ENCODE measurements at places on chromosomes 12 and 14.

DNA sequence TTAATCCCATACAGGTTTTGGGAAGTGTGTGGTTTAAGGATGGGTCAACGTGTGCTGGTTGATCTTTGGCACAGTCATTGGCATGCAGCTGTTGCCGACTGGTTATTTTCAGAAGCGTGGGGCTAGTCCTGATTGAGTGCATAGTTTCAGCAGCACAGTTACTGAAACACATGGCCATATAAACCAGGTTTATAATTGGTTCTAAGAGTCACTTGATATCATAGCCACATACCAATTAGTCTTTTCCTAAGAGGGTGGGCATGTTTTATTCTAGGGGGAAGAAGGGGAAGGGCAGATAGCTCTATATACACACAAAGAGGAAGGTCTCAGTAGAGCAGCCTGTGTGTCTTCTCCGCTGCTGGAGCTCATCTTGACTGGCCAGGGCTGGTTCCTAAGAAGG, 11.0 kb upstream of the RPS6KL1 start:
- DNase-seq: no peak

GRCh38 chr14:50318031-50318626, 6.0 kb downstream of the DMAC2L start:
- no peak for DNase-seq

- no peak for DNase-seq
These were observed 379.2 kb downstream of the BTG1 start for GRCh38 chr12:91766454-91766853.

- no peak for DNase-seq
These were observed 82.1 kb upstream of the SSTR1 start for GRCh38 chr14:38125481-38126037.

DNA sequence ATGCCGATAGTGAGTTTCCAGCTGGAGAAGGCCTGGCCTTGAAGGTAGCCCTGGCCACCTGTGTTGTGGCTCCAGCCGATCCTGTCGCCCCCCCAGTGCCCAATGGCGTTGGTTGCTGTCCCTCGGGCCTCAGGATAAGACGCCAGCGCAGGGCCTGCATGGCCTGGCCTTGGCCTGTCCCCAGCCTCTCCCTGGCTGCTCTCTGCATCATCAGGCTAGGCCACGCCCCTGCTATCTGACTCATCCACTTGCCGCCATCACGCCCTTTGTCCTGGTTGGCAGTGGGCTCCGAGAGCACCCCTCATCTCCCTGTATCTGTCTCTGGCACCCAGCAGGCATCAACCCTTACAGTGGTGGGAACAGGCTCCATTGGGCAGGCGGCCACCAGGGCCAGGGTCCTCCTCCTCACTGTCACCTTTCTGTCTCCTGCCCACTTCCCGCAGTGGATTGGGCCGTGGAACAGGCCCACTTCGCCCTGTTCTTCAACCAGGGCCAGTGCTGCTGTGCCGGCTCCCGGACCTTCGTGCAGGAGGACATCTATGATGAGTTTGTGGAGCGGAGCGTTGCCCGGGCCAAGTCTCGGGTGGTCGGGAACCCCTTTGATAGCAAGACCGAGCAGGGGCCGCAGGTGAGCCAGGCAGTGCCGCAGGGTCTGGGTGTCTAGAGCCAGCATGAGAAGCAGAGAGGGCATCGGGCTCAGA, 25.6 kb downstream of the ALDH2 start:
- DNase-seq: no peak

DNA sequence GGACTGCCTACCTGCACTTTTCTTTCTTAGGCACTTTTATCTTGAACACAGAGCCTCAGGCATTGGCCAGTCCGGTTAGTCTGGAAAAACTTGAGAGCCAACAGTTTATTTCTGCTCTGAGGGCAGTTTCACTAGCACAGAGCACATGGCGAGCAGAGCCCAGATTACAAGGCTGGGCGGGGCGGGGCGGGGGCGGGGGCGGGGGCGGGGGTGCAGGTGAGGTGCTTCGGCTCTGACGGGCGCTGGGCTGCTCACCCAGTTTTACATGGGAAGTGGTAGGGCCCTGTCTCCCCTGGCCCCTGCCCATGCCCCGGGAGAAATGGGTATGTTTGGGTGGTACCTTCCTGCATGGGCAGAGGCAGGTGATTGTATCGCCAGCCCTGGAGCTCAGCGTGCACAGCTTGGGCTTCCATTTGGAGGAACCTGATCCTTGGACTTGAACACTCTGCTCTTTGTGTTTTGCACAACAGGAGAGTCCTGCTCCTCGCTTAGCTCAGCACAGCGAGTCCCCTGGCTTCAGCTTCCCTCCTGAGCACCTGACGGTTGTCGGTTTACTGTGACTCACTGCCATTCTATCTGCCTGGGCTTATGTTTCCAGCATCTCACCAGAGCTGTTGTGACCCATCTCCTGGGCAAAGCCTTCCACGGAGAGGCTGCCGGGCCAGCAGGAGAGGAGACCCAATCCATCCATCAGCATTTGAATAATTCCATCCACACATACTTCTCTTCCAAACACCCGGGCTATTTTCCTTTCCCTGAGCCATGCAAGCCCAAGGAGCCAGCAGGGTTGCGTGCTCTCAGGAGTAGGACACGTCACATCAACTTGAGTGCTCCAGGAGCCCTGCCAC, 108.5 kb downstream of the ARF6 start:
- DNase-seq: peak; percentile 63
